ENCODE measurements at places on chromosomes 2 and 18.

GRCh38 chr2:53793261-53793660, 6.4 kb downstream of the ERLEC1 start:
- DNase-seq = no peak

GRCh38 chr2:218046238-218046637, 22.8 kb upstream of the RUFY4 start:
- DNase-seq = no peak

DNA sequence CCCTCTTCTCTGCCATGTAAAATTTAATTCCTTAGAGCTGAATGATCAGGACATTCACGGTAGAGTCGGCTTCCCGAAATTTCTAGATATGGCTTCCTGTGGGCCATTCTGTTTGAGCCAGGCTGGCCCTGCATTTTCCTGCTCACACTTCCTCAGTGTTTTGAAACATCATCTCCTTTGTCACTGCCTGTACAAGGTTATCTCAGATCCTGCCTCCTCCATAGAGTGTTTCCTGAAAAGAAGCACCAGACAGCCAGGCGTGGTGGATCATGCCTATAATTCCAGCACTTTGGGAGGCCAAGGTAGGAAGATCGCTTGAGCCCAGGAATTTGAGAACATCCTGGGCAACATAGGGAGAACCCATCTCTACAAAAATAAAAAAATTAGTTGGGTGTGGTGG, 43.6 kb downstream of the GRHL1 start:
- no peak for DNase-seq

DNA sequence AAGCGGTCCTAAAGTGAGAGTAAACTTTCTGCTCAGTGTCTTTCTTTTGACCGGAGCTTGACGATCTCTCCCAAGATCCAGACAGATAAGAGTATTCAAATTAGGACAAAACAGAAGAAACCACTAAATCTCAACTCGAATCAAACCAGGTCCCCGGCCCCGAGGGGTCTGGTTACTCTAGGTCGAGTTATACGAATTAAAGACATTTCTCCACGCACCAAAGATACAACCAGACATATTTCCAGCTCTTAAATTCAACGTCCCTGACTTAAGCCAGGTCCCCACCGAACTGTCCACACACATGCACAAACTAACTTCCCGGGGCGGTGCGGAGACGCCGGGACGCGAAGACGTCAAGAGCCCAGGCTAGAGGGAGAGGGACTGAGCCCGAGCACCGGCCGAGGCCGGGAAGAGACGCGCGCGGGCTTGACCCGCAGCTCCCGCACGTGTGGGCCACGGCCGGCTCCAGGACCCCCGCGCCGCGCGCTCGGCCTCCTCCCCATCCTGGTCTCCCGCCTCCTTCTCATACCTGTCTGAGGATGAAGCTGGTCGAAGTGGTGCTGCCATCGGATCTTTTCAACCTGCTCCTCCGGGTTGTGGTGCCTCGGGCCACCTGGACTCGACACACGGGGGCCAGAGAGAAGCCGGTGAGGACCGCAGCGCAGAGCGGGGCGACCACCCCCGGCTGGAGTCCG, 896 bp downstream of the CACNB4 start:
- DNase-seq = no peak

GRCh38 chr2:28958689-28959088, 22.4 kb upstream of the TOGARAM2 start:
- peak; percentile 45 for DNase-seq

- no peak for DNase-seq
Observed at GRCh38 chr2:28063492-28063962, 173.0 kb downstream of the BABAM2 start.

GRCh38 chr2:81481242-81481993, 1176.9 kb upstream of the LRRTM1 start:
- no peak for DNase-seq

DNA sequence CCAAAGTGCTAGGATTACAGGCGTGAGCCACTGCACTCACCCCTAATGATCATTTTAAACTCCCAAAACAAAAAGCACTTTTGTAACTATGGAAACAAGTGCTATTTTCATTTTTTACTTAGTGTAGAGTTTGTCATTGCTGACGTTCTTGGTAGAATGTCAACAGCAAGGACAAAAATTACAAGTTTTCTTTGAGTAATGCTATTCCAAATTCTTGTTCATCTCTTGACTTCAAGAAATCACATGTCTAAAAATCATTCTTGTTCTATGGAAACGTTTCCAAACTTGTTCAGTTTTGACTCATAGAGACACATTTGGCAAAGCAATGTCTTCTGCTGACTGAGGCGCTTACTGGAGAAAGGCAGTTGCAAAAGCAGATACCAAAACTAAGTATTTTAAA, 82.6 kb downstream of the MBP start:
- no peak for DNase-seq

DNA sequence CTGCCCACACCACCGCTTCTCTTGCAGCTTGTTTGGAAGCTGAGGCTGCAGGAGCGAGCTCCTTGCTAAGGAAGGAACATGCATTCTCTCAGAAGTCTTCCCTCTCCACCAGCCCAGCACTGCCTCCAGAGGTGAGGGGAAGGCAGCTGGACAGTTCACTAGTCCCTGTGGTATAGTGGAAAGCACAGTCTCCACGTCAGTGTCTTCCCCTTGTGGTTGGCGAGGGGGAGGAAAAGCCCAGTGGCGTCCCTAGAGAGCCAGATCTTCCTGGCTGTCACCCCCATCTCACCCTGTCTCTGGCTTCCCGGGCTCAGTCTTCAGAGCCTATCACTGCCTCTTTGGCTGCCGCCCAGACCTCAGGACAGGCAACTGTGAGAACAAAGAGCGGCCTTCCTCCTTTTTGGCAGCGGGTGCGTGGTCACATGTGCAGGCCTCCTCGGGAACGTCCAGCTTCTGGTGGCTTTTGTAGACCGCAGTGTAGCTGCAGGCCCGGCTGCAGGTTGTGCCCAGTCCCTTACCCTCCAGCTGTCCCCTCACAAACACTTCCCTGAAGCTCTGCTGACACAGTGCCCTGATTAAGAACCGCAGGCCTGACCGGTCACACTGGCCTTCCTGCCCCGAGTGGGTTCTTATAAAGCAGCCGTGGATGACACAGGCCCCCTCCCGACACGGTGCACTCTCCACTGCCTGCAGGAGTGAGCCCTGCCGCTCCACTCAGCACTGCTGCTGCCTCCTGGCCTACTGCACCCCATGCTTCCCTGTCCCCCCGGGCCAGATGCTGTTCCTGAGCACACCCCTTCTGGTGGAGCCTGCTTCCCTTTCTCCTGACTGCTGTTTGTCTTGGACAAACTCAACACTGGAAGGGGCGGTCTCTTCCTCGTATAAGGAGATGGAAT, 90.9 kb downstream of the RNF144A start:
- DNase-seq = peak; percentile 22

- DNase-seq = no peak
Observed at GRCh38 chr2:40251137-40251536, 200.8 kb downstream of the SLC8A1 start.

- no peak for DNase-seq
Observed at GRCh38 chr2:241417626-241418025, 61.5 kb downstream of the FARP2 start.

GRCh38 chr18:63890950-63891304, 3.4 kb downstream of the SERPINB2 start:
- no peak for DNase-seq

DNA sequence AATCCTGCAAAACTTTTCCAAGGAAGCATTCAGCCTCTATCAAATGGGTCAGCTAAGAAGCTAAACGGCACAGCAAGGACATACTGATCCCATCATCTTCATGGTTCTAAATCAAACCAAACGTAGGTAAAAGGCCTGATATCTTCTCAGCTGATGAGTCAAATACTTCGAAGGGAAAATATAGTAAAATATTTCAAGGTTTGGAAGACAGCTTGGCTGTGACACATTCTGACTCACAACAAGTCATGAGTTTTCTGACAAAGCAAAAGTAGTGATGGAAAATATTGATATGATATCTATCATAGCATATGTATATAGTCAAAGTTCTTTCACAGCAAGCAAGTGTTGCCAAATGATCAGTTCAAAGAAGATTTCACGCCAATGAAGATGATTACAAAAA, 31.5 kb downstream of the DOCK10 start:
- peak; percentile 12 for DNase-seq

GRCh38 chr2:188524519-188525113, 232.9 kb downstream of the GULP1 start:
- peak; percentile 28 for DNase-seq

DNA sequence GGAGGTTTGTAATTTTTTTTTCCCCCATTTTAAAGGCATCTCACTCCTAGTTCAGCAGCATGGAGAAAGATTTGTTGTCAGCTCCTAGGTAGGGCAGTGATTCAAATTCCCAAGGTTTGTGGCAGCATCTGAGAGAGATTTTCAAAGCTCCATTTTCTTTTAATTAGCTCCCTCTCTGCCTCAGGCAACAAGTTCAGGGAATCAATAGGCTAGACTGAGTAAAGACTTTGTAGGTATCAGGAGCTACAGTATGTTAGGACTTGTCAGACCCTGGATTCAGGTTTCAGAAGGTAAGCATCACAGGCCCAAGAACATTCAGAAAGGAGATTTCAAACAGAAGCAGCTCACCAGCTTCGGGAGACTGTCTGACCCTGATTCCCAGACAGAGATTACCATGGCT, 273.3 kb upstream of the ERBB4 start:
- no peak for DNase-seq

- DNase-seq = no peak
Observed at GRCh38 chr2:225452677-225453076, 53.2 kb downstream of the NYAP2 start.
